ENCODE measurements at places on chromosomes 1 and 21.

DNA sequence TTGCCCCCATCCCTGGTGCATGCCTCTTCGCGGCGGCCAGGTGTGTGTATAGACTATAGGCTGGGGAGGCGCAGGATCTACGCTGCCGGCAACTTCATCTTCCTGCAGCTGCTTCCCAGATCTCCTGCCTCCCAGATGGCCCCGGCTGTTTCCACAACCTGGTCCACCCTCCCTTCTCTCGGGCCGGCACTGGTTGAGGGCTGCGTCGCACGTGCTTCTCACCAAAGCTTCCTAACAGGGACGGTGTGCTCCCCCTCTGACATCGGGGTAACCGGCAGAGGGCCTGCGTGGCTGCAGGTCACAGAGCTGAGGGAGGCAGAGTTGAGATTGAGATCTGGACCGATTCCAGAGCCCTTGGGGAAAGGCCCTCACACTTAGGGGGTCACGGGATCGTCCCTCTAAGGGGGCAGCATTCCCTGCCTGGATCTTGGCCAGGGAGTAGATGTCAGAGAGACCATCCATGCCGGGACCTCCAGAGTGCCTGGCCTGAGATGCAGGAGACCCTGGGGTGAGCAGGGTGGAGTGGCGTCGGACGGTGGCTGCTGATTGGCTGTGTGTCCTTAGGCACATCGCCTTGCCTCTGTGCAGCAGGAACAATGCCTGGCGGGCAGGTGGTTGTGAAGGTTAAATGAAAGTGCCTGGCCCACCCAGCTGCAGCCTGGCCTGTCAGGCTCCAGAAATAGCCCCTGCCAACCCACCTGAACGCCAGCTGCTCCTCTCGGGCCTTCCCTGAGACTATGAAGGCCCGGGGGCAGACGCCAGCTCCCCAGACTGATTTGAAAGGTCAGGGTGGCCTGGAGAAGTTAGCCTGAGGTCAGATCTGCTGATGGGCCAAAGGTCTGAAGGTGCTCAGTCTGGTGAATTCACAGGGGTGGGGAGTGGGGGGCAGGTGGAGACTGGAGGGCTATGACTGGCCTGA, 6.1 kb upstream of the MASP2 start:
- DNase-seq = no peak

DNA sequence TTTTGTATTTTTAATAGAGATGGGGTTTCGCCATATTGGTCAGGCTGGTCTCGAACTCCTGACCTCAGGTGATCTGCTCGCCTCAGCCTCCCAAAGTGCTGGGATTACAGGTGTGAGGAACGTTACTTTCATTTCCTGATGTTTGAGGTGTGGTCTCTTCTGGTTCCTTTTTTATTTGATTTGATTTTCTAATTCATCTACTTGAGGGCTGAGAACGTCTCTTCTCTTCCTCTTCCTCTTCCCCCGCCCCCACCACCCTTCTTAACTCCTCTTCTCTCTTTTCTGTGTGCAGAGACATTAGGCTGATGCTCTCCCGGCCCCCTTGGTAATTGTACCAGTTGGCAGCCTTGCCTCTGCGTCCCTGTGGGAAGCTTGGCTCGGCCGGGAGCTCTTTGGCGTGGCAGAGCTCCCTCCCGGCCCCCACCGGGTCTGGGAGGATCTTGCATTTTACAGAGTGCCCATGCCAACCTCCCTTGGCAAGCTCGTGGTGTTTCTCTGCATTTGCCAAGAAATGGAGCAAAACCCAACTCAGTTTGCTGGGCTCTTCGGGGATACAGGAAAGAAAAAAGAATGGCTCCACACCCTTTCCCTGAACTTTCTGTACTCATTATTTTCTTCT, 19.9 kb downstream of the CRYAA start:
- no peak for DNase-seq

DNA sequence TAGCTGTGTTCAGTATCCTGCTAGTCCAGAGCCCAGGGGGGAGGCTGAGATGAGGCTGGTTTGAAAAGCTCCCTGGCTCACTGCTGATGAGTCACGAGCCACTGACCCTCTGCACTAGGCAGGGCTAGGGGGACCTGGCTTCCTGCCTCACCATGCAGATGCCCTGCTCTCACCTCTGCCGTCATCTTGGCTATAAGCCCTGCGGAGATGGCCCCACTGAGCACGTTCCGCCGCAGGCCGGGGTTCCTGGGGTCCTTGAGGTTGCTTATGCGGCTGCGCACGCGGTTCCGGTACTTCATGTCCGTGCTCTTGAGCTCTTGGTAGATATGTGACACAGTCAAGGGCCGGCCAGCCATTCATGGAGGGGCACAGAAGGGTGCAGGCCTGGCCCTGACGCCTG, 24.1 kb upstream of the ZNF436 start:
- DNase-seq = no peak

GRCh38 chr1:98898940-98899339, 105.7 kb downstream of the PLPPR5 start:
- no peak for DNase-seq

DNA sequence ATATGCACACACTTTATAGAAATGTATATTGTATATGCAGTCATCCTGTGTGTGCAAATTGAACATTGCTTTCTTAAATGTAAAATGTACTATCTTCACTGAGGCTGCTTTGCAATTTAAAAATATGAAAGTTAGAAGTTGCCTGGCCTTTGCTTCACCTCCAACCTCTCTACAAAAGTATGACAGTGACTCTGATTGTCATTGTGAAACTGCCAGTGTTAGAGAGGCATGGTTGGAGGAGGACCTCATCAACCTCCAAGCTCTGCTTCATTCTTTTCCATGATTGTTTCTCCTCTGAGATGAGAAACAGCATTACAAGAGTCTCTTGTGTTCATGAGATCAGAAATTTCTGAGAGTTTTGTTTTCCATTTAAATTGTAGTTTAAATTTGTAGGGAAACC, 185.5 kb downstream of the ZC3H11B start:
- no peak for DNase-seq

DNA sequence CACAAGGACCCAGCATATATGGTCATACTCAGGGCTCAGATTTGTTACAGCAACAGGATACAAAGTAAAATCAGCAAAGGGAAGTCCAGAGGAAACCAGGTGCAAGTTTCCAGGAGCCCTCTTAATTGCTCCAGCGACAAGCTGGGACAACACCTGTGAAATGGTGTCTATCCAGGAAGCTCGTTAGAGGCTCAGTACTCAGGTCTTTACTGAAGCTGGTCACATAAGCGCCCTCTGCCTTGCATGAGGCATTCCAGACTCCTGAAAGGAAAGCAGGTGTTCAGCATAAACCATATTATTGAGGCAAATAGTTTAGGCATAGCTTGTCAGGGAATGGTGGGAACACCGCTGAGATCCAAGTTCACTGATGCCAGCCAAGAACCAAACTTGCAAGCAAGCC, 231.0 kb downstream of the SLC35F3 start:
- DNase-seq = no peak

Data from CD4-positive, alpha-beta T cell treated with Interleukin-4 for 4 hours (primary cell).